ENCODE measurements at places on chromosomes 11 and 22.

DNA sequence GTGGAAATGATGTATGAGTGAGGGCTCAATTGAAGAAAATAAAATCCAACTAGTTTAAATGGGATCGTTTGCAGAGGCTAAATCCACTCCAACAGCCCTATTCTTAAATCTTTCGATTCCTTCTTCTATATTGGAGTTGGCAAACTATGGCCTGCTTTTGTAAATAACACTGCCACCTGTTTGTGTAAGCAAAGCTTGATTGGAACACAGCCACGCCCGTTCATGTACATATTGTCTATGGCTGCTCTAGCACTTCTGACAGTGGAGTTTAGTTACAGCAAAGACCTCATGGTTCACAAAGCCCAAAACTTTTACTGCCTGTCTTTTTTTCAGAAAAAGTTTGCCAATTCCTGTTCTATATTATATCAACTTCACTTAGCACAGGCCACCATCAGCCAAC, 40.6 kb upstream of the RCN1 start:
- DNase-seq, result no peak

DNA sequence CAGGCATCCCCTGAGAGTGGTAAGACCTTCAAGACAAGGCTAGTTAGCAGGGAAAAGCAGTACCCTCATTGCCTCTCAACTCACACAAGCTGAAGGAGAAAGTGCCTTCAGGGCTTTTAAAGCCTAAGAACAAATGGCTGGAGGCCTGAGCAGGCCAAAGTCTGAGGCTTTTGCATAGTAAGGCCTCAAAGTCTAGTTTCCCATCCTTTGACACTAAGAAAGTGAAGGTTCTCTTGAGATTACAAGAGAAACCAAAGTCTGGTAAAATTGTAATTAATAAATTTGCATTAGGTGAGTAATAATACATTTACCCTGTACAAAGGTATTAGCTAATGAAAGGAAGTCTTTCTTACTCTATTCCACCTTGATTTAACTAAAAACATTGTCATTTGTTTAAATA, 47.0 kb upstream of the CCDC89 start:
- no peak for DNase-seq

DNA sequence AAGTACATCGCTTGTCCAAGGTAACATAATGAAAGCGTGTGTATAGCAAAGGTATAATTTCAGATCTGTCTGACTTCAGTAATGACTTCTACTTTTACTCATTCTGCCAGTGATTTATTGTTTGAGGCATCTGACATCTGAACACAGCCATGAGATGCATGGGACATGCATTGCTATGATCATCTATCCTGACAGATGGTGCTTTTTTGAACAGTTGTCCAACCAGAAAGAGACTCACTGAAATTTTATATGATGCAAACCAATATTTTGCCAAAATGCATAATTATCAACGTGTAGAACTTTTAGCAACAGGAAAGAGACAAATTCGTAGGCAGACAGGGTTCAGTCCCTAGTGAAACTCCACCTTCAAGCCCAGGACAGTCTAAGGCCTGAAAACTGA, 19.6 kb downstream of the OR5M3 start:
- DNase-seq, result no peak

- DNase-seq, result peak; percentile 42
Observed at GRCh38 chr11:72223615-72224563, 678 bp upstream of the INPPL1 start.

GRCh38 chr11:45704635-45705034, 39.2 kb upstream of the CHST1 start:
- no peak for DNase-seq

DNA sequence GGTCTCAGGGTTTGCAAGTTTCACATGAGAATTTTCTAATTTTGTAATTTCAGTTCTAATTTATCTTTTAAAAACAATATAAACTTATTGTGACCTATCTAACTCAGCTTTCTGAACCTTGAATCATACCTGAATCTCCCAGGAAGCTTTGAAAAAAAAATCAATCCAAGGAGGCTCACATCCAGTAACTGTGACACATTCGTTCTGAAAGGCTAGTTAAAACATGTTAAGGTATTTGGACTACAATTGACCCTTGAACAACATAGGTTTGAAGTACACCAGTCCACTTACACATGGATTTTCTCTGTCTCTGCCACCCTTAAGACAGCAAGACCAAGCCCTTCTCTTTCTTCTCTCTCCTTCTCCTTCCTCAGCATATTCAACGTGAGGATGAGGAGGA, 40.0 kb downstream of the DDI1 start:
- DNase-seq, result no peak

GRCh38 chr11:73154178-73154577, 12.1 kb upstream of the FCHSD2 start:
- no peak for DNase-seq

DNA sequence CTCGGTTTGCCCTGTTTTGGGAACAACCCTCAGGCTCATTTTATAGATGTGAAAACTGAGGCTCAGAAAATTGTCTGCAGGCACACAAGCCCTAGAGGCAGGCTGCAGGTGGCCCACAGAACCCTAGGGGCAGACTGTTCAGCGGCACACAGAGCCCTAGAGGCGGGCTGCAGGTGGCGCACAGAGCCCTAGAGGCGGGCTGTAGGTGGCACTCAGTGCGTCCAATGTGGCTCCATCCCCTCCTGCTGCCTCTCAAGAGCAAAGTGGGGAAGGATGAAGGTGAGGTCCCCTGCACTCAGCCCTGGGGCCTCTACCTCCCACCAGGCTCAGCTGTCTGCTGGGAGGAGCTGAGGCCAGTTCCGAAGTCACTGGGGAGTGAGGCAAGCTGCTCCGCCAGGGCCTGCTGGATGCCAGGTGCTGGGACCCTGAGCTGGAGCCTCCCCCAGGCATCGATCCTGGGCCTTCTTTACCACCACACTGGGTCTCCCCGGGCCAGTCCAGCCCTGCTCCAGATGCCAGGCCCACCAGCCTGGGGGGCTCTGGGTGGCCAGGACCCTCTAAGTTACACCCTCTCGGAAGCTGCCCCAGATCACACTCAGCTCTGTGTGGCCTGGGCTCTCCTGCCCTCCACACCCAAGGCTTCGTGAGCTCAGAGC, 2.3 kb downstream of the ACY3 start:
- DNase-seq, result no peak

DNA sequence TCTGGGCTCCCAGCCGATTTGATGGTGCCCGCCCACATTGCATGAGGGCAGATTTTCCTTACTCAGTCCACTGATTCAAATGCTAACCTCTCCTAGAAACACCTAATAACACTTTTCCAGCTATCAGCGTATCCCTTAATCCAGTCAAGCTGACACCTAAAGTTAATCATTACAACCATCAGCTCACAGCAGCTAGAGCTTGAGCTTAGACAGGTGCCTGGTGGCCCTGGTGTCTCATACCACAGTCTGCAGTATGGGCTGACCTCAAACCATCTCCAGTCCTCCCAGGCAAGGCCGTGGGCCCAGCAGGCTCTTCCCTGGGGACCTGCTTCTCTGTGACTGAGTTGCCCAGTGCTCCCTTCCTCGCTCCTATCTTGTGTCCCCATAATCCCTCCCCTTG, 174.4 kb upstream of the NECTIN1 start:
- DNase-seq, result no peak

DNA sequence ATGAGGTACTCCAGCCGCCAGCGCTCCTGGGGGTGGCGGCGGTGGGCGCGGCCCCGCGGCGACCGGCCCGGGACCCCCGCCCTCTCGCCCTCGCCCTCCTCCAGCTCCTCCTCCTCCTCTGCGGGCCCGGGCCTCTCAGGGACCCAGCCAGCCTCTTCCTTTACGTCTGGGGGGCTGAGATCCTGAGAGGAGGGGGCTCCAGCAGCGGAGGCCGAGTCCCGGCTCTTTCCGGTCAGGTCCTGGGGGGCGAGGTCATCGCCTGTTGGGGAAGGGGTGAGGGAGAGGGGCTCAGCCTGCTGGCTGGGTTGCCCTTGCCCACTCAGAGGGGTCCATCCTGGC, 4.3 kb downstream of the ZFTA start:
- no peak for DNase-seq

- DNase-seq, result no peak
Observed at GRCh38 chr11:70569996-70570692, 171.8 kb downstream of the CTTN start.

DNA sequence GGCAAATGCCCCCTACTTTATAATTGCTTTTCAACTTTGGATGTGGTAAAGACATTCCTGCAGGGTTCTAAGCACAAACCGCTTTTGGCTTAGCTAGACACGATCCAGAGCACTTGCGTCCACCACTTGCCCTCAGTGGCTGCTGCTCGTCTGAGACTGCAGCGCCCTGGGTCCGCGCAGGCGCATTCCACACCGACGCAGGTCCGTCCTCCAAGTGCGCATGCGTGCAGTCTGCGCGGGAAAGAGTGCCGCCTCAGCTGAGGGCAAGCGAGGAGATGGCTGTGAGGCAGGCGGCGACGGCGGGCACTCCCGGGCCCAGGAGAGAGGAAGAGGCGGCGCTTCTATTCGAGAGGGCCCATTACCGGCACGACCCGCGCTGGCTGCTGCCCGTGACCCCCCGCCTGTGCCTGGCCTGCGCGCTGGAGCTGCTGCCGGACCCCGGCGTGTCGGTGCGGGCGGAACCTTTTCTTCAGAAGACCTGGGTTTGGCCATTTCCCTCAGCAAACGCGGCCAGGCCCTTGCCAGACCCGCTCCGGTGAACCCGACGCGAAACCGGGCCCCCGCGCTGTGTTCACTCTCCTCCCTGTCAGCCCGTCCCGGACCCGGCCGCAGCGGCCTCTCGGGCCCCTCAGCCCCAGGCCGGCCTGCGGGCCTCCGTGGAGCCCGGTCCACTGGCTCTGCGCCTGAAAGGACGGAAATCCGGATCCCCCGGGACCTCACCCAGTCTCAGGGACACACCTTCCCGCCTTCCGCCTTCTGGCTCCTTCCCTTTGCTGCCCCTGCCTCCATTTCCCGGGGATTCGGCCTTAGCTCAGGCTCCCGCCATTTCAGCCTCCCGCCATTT, at the start of gene MEI1:
Gene MEI1, plus strand, starts transcription at position 240 of the 844 bp plus-strand sequence. Its CDS starts 36 bp downstream, at position 276.
- DNase-seq, result no peak

GRCh38 chr11:119118946-119119345, 2.4 kb upstream of the HINFP start:
- DNase-seq, result no peak

GRCh38 chr22:37781434-37782059, 26.2 kb upstream of the GCAT start:
- DNase-seq, result no peak

GRCh38 chr11:84144531-84144930, 858.4 kb upstream of the CCDC90B start:
- DNase-seq, result no peak

DNA sequence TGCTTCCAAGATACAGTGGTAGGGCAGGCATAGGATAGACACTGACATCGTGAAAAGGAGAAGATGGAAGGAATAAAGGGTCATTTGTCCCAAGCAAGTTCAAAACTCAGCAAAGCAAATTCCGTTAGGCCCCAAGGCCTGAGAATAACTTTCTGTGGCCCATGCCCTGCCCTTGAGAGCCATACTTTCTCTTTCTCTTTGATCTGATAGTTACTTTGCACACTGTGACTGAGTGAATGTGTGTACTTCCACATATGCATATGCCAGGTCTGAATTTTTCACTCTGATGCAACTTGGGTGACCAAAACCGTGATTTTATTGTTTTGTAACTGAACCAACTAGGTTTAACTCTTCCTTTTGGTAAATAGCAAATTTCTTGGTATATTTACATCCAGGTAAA, 371.5 kb downstream of the RAB38 start:
- no peak for DNase-seq

DNA sequence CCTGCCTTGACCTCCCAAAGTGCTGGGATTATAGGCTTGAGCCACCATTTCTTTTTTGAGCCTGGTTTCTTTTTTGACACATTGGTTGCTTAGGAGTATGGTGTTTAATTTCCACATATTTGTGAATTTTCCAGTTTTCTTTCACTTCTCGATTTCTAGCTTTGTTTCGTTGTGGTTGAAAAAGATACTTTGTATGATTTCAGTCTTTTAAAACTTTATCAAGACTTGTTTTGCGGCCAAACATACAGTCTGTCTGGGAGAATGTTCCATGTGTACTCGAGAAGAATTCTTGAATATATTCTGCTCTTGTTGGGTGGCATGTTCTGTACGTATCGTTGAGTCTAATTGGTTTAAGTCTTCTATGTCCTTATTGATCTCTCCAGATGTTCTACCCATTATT, 20.8 kb downstream of the SHANK3 start:
- DNase-seq, result no peak

DNA sequence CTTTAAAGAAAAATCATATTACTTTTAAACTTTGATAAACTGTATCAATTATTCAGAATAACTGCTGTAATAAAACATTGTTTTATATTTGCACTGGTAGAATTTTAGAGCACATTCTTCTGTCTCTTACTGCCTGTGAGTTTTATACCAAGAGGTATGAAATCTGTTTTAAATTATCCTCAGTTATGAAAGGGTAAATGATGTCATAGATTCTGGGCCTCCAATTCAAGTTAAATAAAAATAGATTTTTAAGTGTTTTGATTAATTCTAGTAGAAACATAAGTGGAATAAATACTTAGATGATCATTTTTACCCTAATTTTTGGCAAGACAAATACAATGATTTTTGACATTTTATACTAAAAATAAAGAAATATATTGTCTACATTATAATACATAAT, 93.0 kb downstream of the GUCY1A2 start:
- no peak for DNase-seq

- DNase-seq, result no peak
Observed at GRCh38 chr22:30921108-30921507, 47.5 kb downstream of the MORC2 start.

- DNase-seq, result no peak
Observed at GRCh38 chr11:74744277-74744676, 4.4 kb upstream of the RNF169 start.

DNA sequence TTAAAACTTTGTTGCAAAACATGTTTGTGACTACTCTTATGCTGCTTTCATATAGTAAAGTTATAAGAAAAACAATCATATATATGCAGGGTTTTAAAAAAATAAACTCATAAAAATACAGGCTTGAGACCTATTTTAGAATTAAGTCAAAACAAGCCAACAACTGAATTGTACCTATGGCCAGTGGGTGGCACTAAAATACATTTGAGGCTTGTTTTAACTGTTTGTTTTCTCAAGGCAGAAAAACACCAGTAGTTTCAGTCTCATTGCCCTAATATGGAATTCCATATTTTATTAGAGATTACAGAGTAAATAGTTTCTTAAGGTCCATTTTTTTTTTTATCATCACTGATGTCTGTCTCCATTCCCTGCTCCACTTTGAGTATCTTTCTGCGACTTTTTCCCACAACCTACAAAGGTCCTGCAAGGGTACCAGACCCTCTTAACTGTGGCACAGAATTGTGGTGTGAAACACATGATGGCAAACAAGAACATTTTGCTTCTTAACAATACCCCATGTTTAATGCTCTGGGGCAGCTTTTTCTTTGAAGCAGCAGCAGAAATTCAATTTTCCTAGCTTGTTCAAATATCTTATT, 8.5 kb upstream of the CCDC89 start:
- peak; percentile 16 for DNase-seq

All from NCI-H226 (cell line).